AG20443 (cell line): ENCODE measurements at places on chromosomes 12 and 14.

DNA sequence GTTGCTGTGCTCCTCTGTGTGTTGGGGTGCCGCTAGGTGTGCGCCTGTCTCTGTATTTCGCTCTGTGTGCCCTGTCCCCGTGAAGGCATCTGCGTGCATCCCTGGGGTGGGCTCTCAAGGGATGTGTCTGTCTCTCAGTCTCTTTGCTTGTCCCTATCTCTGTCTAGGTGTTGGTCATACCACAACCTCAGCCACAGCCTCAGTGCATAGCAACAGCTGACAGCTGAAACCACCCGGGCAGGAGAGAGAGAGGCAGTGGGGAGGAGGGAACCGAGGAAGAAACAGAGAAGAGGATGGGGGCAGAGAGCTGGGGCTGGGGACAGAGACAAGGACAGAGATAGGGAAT, 953 bp upstream of the NXPH4 start:
- peak; percentile 47 for DNase-seq

GRCh38 chr14:94292526-94292871, 569 bp downstream of the SERPINA10 start:
- DNase-seq, result no peak

- DNase-seq, result no peak
Observed at GRCh38 chr12:1937481-1938224, 19.2 kb upstream of the CACNA2D4 start.

DNA sequence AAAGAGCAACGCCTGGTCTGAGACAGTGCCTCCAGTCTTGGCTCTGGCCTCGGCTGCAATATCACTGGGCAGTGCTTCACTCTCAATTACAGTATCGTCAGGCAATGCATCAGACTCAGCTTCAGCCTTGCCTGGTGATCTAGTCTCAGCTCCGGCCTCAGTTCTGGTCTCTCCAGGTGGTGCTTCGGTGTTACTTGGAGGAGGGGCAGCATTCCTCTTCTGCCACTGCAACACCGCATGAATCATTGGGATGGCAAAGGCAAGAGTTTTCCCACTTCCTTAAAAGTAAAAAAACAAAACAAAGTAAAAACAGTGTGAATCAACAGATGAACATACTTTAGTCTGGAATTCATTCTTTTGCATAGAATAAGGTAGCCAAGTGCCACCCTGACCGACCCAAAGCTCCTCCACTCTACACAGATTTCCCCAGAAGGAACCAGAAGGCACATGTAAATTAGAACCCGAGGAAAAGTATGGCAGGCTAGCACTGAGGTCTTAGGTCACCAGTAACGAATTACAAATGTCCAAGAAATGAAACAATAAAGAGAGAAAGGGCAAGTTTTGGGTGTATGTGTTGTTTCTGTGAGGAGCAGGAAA, 18.6 kb downstream of the DDX24 start:
- peak; percentile 53 for DNase-seq

DNA sequence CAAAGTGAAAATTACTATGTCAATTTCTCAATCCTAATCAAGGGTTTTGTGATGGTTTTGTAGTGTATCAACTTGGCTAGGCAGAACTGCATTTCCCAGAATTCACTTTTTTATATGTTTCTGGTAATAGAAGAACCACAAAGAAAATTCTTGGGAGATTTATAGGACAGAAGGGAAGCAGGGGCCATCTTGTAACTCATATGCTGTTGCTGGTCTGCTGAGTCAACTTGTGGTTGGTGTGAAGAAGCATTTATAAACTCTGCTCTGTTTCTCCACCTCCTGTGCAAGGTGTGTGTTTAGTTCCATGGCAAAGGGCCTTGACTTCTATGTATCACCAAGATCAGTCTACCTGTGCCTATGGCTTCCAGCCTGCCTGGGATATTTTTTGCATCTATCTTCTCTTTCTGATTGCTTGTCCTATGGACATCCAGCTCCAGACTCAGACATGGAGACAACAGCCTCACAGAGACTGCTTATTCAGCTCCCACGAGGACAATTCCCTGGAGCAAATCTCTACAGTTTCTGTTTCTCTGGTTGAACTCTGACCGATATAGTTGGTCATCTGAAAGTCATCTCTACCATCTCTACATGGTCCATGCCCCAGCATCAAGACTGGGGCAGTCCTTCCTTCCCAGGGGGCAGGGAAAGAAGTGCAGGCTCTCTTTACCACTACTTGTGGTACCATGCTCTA, 364.3 kb upstream of the DDHD1 start:
- DNase-seq, result peak; percentile 18

DNA sequence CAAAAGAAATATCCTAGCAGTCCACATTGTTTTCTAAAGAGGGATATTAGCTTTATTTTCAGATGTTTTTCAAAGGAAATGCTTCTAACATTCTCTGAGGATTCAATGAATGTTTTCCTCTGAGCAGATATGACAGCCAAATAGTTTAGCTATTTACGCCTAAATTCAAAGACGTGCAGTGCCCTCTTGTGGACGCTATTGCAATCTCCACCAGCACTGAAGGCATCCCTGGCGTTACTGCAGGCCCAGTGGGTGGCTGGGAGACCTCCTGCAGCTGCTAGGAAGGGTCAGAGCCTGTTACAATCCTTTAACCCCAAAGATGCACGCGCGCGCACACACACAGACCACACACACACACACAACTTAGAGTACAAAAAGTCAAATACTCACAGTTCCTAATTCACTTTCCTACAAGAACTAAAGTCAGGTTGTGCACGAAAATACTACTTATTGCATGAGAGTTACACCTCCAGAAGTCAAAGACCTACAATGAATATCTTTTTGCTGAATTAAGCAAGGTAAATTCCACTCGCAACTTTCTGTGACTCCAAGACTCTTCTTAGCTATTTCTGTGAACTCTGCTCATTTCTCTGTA, 589.3 kb upstream of the TMEM132C start:
- DNase-seq, result peak; percentile 68

- no peak for DNase-seq
Observed at GRCh38 chr14:29846339-29847055, 81.2 kb downstream of the PRKD1 start.

DNA sequence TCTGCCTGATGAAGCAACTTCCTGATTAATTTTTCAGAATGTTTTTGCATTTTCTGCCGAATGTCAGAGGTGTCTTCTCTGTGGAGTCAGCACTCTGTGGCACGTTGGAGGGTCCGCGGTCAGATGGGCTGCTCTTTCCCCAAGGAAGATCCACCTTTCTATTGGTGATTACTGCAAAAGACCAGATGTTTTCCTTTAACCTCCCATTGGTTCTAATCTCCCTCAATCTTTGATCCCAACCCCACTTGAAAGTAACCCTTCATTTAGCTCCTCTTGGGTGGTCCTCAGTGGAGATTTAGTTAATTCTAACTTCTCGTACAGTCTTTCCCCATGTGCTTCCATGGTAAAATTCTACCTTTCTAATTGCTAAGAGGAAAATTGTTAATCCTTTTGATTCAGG, 397.7 kb upstream of the DDHD1 start:
- DNase-seq, result no peak

- DNase-seq, result no peak
Observed at GRCh38 chr12:131000000-131000486, 46.3 kb downstream of the ADGRD1 start.

GRCh38 chr12:61797266-61797665, 462.9 kb upstream of the USP15 start:
- DNase-seq, result no peak

DNA sequence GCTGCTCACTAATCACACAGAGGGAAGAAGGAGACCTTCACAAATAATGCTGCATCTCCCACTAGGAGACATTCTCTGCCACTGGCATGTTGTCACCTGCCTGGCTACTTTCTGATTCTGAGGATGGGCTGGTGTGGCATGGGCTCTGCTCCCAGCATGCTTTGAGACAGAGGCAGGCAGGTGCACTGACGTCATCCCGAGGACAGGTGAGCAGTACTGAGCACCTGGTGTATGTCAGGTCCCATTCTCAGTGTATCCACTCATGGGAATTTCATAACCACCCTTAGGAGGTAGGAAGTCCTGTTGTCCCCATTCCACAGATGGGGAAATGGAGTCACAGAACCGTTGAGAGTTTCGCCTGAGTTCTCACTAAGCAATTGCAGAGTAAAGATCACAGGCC, 597.9 kb downstream of the VRK1 start:
- no peak for DNase-seq

GRCh38 chr12:49792976-49793580, 35.1 kb downstream of the NCKAP5L start:
- DNase-seq, result no peak

DNA sequence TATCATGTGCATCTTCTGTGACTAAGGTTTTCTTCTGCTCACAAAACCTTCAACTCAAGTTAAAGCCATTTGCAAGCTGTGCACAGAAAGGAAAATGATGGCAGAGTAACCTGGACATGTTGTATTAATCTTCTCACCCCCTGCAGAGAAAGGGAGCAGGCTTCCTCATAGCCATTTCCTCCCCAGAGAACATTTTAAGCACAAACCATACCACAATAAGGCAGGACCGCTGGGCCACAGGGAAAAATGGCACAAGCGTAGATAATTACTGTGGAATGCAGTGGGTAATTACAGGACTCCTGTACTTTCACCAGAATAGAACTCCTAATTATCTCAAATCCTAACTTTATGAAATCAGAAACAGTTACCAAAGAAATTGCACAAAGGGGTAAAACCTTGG, 215.7 kb downstream of the KIF21A start:
- no peak for DNase-seq

GRCh38 chr14:33938131-33938949, 12.5 kb downstream of the EGLN3 start:
- no peak for DNase-seq

GRCh38 chr14:33508126-33509062, 442.5 kb downstream of the EGLN3 start:
- DNase-seq, result no peak

- peak; percentile 12 for DNase-seq
Observed at GRCh38 chr12:51183816-51184215, 10.9 kb upstream of the TFCP2 start.

DNA sequence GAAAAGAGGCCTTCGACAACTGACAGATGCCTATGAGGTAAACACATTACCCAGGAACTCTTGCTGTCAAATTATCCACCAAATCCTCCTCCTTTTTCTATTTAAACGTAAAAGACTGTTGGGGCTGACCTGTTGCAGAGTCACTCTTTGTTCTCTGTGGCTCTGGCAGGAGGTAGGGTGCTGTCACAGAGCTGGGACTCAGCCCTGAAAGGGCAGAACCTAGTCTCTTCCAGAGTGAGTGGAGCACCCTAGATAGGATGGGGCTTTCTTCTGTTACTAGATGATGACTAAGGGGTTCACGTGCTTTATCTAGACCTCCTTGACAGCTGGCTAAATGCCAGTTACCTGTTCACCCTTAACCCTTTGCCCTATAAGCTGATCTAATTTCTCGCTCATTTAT, 25.7 kb downstream of the FNTB start:
- DNase-seq, result no peak

DNA sequence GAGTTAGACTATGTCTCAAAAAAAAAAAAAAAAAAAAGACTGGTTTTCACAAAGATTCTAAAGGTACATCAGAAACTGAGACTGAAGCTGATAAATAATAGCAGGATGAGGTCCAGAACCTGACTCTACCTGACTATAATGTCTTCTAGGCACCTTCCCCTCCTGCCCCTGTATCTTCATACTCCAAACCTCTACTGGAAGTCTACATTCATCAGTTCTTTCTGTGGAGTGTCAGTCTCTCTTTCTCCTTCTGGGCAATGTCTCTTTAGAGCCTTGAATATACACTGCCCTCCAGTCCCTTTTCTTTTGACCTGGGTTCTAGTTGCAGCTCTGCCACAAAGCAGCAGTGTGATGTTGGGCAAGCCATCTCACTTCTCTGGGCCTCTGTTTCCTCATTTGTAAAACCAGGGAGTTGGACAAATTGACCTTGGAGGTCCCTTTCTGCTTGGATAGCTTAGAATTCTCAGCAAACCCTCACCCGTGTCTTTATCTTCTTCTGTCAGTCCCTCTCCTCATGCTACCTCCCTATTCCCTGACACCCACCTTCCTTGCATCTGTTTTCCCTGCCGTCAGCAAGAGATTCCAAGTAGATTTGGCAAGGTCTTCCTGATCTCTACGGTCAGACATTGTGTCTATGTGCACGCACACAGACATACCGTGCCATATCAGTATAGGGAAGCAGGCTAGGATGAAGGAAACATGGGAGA, 4.3 kb downstream of the NFE2 start:
- no peak for DNase-seq

DNA sequence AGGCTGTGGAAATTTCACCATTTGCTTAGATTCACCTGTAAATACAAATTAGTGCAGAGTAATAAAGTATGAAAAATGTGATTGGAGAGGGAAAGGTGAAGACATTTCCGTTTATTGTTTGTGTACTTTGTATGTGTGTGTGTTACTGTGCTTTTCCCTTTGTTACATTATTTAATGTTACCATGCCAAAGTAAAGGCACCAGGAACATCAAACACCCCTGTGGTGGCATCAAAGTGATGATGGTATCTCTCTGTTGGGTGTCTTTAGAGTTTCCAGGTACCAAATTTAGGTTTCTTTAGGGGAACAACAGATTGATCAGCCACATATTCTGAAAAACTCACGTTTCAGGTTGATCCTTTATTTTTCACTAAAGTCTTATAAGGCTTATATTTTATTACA, 189.0 kb upstream of the FBXO33 start:
- DNase-seq, result no peak

DNA sequence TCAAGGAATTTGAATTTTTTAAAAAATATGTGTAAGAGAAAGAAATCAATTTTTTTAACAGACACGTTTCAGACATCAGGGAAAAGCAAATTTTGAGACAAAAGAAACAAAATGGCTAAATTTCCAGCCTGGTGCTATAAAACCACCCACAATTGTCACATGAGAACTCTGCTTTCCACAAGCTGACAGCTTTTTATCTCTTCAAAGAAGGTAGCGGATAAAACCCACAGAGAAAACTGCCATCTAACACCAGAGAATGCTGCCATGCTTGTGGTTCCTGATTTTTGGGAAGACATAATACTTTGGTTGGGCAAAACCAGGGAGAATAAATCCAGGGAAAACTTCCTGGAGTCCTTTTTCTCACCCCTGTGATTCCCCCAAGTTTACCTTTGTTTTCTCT, 10.3 kb upstream of the ITPR2 start:
- no peak for DNase-seq

- DNase-seq, result peak; percentile 40
Observed at GRCh38 chr12:112514926-112515642, 96.3 kb downstream of the PTPN11 start.

- no peak for DNase-seq
Observed at GRCh38 chr12:89939522-89940215, 231.0 kb upstream of the ATP2B1 start.

DNA sequence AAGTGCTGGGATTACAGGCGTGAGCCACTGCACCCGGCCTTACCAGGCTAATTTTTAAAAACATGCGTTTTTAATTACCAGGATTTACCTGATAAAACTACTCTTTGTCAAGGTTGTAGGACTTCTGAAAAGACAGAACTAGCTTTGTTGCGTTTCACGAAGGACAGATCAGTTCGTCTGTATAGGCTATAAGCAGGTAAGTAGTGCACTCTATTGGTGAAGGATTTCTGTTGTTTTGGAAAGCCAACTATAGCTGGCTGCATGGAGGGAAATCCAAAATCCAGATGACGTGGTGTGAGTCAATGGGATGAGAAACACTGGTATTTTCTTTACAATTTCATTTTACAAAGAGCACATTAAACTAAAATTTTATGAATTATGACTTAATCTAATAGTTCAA, 14.6 kb downstream of the GNPNAT1 start:
- DNase-seq, result no peak
